ENCODE measurements at places on chromosomes 7 and 10.

DNA sequence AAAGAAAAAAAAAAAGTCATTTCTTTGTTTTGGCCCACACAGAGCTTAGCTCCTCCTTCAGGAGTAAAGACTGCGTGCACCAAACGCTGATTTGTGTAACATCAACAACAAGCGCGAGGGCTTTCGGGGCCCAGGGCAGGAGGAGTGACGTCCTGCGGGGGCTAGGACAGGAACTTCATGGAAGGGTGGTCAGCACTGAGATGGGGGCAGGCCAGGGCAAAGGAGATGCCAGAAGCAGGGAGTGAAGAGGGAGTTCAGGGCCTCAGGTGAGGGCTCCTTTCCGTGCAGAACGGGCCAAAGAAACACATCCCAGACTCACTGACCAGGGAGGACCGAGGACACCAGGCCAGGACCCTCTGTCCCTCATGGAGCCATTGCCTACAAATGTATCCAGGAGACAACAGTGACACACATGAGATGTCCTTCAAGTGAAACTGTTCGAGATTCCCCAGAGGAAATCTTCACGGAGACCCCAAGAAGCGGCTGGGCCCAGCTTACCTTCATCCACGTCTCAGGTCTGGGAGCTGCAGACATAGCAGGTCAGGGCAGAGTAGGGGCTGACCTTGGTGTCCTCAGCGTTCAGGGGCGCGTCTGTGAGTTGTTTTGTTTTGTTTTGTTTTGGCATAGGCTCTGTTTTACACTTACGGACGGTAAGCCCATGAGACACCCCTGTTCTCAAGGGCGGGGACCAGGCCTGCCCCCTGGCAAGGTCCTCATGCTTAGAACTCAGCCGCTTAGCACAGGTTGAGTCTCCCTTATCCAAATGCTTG lies 30.4 kb upstream of the SHH start:
- no peak for DNase-seq

DNA sequence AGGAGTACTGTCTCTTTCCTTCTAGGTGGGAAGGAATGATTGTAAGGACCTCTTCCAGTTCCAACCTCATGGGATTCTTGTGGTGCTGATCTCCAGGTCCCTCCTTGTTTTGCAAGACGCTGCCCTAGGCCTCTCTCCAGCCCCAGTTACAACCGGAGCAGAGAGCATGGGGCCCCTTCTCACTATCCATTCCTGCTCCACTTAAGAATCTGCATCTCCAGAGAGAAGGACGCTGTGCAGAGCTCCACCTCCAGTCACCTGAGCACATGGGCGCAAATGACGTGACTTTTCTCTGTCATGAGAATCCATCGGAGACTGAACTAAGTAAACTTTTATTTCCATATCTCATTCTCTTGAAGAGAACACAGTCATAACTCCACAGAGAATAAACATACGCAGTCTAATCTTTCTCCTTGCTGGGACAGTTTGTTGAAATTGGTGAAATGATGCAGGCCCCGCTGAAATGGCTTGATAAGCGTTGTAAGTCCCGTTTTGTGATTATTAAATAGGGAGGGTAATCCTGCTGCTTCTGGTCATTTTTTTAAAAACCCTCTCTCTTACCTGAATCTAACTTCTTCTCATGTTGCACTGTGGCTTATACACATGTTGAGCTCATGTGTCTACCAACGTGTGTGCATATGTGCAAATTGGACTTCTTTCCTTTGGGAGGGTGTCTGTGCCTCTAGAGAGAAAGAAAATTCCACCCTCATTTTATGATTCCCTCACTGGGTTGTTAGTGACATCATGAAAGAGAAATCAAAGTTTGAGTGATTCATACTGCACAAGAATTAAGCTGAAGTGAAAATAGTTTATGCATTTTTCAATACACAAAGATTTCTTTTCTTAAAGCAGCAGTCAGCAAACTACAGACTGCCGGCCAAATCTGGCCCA lies 133.2 kb upstream of the TBX20 start:
- no peak for DNase-seq

- DNase-seq: no peak
These were observed 78.4 kb upstream of the FAM133B start for GRCh38 chr7:92668564-92668963.

GRCh38 chr7:138350701-138351357 lies 109.2 kb upstream of the TRIM24 start:
- DNase-seq: no peak

- DNase-seq: no peak
These were observed 251.1 kb upstream of the SHH start for GRCh38 chr7:156063241-156063810.

DNA sequence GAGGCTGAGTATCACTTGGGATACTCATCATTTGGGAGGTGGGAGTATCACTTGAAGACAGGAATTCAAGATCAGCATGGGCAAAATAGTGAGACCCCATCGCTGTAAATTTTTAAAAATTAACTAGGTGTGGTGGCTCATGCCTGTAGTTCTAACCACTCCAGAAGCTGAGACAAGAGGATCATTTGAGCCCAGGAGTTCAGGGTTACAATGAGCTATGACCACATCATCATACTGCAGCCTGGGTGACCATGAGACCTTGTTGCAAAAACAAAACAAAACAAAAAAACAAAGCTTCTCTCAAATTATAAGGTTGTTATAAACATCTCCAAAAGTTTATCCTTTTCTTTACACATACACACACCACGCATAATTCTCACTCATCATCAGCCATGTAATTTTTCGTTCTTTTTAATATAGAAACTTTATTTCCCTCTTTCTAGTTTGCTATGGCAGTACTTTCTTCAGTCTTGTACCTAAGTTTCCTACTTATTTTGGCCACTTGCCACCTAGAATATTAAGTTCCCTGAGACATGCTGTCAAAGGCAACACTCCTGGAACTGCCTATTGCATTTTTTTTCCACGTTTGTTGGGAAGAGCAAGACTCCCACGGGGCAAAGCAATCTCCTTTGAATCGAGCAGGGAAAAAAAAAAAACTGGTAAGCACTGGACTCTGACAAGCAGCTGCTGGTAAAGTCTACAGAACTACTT lies 37.1 kb downstream of the SKIDA1 start:
- no peak for DNase-seq

DNA sequence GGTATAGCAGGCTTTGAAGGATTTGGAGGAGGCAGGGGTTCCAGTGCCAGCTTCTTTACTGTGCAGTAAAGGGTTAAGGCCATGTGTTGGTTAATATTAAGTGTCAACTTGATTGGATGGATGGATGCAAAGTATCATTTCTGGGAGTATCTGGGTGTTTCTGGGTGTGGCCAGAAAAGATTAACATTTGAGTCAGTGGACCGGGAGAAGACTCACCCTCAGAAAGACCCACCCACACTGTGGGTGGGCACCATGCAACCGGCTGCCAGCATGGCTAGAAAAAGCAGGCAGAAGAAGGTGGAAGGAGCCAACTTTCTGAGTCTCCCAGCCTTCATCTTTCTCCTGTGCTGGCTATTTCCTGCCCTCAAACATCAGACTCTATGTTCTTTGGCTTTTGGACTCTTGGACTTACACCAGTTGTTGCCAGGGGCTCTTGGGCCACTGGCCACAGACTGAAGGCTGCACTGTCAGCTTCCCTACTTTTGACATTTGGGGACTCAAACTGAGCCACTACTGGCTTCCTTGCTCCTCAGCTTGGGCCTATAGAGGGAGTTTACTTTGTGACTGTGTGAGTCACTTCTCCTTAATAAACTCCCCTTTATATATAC lies 6.8 kb upstream of the TRUB1 start:
- DNase-seq: no peak

- DNase-seq: no peak
These were observed 205.3 kb downstream of the TAX1BP1 start for GRCh38 chr7:27945058-27945795.

DNA sequence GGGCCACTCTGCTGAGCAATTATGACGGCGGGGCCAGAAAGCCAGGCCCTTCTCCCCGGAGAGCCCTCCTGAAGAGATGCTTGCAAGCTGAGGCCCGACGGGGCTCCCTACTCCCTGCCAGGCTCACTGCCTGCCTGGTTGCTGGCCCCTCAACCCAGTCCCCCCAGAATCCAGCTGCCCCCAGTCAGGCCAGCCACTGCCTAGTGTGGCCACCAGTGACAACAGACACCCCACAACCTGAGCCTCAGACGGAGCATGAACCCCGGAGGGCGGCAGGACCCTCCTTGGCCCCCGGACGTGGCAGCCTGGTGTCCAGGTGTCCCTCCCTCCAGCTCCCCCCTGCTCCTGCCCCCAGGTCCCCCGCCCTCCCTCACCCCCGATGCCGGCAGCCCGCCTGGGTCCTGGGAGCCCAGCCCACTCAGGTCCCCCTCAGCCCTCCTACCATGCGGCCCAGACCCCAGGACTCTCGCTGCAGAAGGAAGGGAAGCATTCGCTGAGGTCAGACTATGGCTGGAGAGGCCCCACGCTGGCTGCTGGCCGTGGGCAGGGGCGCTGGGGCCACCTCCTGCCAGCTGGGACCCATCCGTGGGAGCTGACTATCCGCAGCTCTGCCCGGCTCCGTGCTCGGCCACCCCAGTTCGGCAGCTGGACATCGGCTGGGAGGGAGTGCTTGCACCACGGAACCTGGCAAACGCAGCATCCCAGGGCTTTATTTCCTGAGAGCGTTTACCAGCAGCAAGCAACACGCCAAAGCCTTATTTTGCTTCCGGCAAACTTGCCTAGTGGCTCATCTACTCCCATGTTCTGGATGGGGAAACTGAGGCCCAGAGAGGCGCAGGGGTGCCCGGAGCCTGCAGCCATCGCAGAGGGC lies 89.8 kb downstream of the UNCX start:
- no peak for DNase-seq

DNA sequence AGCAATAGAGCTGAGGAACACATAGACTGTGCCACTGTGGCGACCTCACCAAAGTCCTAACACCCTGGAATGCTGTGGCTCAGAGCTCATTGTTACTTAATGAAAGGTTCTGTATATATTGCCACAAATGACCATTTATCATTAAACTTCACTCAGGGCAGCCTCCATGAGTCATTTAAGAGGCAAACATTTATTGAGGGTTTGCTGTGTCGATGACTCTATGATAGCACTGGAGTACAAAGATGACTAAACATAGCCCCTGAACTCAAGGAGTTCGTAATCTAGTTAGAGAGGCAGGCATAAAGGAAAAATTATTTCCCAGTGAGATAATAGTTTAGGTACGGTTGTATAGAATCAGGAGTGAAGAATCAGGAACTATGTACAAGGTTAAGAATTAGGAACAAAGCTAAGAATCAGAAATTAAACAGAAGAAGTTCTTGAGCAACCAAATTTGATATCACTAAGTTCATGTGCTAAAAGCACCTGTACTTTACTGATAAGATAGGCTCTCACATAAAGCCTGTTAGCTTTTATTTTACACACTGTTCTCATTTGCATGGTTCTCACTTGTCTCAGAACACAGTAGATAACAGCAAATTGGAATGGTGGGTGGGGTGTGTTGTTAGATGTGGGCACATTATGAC lies 7.9 kb downstream of the ENTPD7 start:
- DNase-seq: peak; percentile 49

GRCh38 chr10:103153302-103154197 lies 39.5 kb downstream of the NT5C2 start:
- no peak for DNase-seq

DNA sequence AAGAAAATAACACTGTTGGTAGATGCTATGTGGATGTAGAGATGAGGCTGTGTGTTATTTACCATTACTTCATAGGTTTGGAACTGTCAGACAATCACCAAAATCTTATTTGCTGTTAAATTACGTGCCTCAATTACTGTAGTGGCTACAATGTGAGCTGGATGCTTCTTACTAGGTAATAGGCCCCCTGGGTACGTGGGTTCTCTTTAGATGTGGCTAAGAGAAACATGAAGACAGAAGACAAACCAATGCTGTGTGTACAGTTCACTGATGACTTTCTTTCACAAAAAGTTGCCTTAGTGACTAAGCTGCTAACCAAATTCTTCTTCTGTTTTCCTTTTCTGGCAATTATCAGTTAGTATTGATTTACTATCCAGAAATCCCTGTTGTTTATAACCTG lies 144.6 kb downstream of the SEMA3E start:
- DNase-seq: no peak

DNA sequence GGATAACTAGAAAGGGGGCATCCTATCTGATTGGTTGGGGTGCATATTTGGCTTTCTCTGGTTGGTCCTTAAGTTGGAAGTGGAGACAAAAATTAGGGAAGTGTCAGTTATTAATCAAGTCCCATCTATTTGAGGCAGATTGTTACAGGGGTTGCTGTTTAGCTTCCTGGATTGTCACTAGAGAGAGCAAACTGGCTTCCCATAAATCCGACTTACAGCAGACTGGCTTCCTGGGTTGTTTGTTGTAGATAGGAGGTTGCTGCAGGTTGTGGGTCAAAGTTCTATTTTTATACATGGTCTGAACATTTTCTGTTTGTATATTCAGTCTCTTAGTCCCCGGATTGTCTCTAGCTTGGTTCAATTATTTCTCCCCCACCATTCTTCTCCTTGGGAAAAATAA lies 106.1 kb upstream of the HABP2 start:
- DNase-seq: no peak

DNA sequence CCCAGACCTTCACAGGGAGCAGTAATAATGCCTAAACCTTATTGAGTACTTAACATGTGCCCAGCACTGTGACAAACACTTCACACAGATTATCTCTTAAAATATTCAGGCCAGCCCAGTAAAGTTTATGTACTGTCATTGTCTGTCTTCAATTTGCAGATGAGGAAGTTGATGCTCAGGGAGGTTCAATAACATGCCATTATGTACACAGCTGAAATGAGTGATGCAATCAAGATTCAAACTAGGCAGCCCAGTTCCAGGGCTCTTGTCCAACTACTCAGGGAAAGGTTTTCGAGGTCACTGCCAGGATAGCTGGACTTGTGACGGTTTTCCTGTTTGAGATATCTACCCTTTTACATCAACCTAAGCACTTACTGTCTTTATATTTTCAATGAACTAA lies 56.1 kb downstream of the AUTS2 start:
- no peak for DNase-seq

DNA sequence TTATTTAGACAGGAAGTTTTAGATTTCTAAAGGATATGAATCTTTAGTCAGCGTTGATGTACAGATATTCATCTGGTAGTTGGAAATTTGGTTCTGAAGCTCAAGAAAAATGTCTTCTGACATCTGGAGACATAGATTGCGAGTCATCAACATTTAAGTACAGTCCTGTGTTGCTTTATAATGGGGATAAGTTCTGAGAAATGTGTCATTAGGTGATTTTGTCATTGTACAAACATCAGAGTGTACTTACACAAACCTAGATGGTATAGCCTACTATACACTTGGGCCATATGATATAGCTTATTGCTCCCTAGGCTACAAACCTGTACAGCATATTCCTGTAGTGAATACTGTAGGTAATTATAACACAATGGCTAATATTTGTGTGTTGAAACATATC lies 49.6 kb upstream of the UBN2 start:
- no peak for DNase-seq

DNA sequence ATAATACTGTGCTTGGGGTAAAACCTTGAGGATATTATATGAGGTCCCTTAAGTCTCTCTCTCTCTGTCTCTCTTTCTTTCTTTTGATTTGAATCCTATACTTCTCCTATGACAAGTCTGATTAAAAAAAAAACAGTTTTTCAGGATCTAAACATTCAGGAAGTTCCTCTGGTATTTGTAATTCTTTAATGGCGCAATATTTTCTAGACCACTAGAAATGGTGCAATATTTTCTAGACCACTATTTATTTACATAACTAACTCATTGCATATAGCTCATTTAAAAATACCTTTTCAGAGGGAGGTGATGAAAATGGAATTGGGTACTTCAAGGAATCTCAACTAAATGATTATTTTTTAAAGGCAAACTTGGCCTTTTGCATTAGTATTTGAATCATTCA lies 1235.3 kb downstream of the GATA3 start:
- no peak for DNase-seq

- peak; percentile 72 for DNase-seq
These were observed 33.5 kb upstream of the ADAM12 start for GRCh38 chr10:126421756-126422256.

GRCh38 chr7:140646931-140647647 lies 6.5 kb upstream of the DENND2A start:
- no peak for DNase-seq
